ENCODE measurements at places on chromosomes 4 and X.

- no peak for DNase-seq
Measured at GRCh38 chr4:145722561-145722960, 42.6 kb downstream of the C4orf51 start.

- DNase-seq = no peak
Measured at GRCh38 chr4:77899607-77900006, 37.0 kb downstream of the MRPL1 start.

DNA sequence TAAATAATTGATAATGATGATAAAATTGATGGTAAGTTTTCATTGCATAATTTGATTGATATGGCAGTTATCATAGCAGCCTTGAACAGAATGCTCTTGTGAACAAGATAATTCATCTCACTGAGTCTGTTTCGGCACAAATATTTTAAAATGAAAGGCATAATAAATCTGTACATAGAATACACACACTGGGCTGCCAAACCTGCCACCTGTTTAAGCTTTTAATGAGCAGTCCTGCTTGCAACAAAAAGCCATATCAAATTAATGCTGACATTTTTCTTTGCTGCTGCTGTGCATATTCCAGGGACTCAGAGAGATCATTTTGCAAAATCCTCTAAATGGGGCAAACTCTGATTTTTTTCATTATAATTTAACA lies 201.1 kb downstream of the ARHGAP24 start:
- peak; percentile 13 for DNase-seq

GRCh38 chr4:140630246-140630645 lies 61.5 kb upstream of the UCP1 start:
- no peak for DNase-seq

- DNase-seq = no peak
Measured at GRCh38 chr4:7904952-7905915, 34.4 kb downstream of the AFAP1 start.

- no peak for DNase-seq
Measured at GRCh38 chr4:110533940-110534339, 58.0 kb downstream of the ENPEP start.
